Breast epithelium (tissue), 4 donors: ENCODE measurements at places on chromosomes 4 and X. TPM values are rescaled to one million over a fixed set of nuclear protein-coding genes. Genes with fewer than 3 reads are reported as not detected.

GRCh38 chr4:113547487-113548042 lies 214.0 kb downstream of the CAMK2D start:
- no peaks in the 10 kb centered on the region for H3K36me3 ChIP-seq
- DNase-seq, result peak; percentile 84
- H3K27ac ChIP-seq, result peak overlapping the region; percentile 56
- no peaks in the 10 kb centered on the region for H3K4me1 ChIP-seq
- H3K4me3 ChIP-seq, result no peak overlapping the region

DNA sequence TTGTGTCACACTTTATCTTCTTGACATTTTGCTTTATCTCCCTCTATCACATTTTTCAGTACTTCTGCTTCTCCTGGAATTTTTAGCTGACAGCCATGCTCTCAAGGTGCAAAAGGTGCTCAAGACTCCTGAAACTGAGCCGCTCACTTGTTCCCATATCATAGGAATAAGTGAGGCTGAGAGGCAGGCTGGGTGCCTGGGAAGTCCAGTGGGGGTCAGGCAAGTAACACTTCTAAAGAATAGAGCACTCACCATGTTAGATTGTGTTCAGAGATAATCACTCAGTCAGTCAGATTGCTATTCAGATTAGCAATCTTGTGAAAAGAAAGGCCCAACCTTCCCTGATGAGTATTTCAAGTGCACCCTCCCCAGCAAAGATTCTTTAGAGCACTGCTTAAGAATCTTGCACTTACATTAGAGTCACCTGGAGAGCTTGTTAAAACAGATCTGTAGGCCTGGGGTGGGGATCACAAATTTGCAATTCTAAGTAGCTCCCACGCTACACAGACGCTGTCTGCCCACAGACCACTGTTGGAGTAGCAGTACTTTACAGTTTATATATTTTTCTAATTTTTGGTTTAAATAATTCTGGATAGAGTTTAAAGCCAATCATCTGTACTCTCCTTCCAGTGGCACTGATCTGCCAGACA lies 23.1 kb upstream of the LRAT start:
- no peaks in the 10 kb centered on the region for H3K27me3 ChIP-seq
- H3K36me3 ChIP-seq, result no peaks in the 10 kb centered on the region
- no peaks in the 10 kb centered on the region for H3K4me1 ChIP-seq
- no peak overlapping the region for H3K27ac ChIP-seq

DNA sequence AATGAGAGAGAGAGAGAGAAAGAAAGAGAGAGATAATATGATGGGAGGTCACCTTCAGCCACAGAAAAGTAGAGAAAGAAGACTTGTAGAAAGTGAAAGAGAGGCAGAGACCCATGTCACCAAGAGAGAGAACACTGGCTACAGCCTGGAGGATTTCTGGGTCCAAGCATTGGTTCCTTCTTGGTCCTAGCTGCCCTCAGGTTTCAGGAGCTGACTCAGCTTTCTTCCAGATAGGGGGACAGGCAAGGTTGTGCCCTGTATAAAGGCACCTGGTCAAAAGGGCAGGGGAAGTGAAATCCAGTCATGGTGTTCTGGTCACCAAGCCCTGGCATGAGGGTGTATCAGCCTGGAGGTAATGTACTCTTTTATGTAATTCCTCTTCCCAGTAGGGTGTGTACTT lies 47.5 kb upstream of the XK start:
- no peaks in the 10 kb centered on the region for H3K4me1 ChIP-seq
- H3K27me3 ChIP-seq, result no peaks in the 10 kb centered on the region
- H3K27ac ChIP-seq, result no peak overlapping the region
- no peaks in the 10 kb centered on the region for H3K36me3 ChIP-seq

FRG1 gene
- total RNA-seq, result 40.0 TPM

- H3K27me3 ChIP-seq, result no peaks in the 10 kb centered on the region
- H3K27ac ChIP-seq, result no peak overlapping the region
- no peaks in the 10 kb centered on the region for H3K36me3 ChIP-seq
Observed at GRCh38 chr4:101367201-101367600, 19.9 kb upstream of the PPP3CA start.

DNA sequence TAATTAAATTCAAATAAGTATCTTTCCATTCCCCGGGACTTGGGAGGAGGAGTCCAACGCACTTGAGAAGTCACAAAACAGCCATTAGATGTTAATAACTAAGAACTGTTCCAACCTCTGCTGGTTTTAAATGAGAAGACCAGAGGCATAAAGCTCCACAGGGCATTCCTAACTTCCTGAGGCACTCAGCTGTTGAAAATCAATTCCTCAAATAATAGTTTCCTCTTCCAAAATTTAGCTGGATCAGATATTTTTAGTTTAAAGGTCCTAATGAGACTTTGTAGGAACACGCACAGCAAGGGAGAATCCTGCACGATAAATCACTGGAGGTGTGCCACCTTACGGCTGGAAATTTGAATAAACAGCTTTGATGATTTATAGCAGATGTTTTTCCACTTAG lies 504.3 kb upstream of the ZFP42 start:
- H3K4me1 ChIP-seq, result no peaks in the 10 kb centered on the region
- no peak overlapping the region for H3K27ac ChIP-seq
- H3K27me3 ChIP-seq, result no peaks in the 10 kb centered on the region
- no peak overlapping the region for H3K4me3 ChIP-seq
- no peak for DNase-seq

TCEAL6 gene
- 2.6 TPM for total RNA-seq

DNA sequence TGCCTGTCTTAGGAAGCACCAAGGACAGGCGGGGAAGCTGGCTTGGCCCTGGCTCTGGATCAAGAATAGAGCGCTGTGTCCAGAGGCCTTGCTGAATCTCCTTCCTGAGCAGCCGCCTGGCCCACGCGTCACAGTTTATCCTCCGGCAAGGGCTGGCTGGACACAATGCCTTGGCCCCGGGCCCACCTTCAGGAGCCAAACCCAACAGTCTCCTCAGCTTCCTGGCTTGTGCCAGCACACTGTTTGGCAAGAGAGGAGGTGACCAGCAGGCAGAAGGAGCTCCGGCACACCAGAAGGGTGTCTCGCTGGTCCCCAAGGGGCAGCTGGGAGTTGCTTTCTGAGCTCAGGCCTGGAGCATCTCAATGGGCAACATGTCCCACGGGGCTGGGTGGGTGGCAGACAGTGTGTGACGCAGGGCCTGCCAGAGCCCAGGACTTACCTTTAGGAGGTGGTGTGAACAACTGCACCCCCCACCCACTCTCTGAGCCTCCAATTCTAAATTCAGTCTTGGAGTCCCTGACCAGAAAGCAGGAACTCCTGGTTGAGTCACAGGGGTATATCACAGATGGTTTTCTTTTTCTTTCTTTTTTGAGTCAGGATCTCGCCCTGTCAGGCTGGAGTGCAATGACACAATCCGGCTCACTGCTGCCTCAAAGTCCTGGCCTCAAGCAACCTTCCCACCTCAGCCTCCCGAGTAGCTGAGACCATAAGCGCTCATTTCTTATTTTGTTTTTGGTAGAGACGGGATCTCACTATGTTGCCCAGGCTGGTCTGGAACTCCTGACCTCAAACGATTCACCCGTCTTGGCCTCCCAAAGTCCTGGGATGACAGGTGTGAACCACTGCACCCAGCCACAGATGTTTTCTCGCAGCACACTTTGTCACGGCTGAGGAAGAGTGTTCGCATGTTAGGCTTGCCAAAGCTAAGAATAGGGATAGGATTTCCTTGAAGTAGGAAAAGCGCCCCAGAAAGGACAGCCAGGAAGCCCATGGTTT lies 361.2 kb downstream of the BCOR start:
- peaks cover 7% of the 10 kb centered on the region for H3K4me1 ChIP-seq
- no peak overlapping the region for H3K4me3 ChIP-seq
- peaks cover 43% of the 10 kb centered on the region for H3K27me3 ChIP-seq
- DNase-seq, result peak; percentile 87
- peak overlapping the region; percentile 17 for H3K27ac ChIP-seq

GRCh38 chrX:132953354-132953753 lies 5.1 kb downstream of the HS6ST2 start:
- H3K27me3 ChIP-seq, result peaks cover 60% of the 10 kb centered on the region
- no peak overlapping the region for H3K4me3 ChIP-seq
- no peak for DNase-seq
- no peaks in the 10 kb centered on the region for H3K36me3 ChIP-seq
- no peaks in the 10 kb centered on the region for H3K4me1 ChIP-seq

NSG1 gene
- 0.48 TPM for total RNA-seq

DNA sequence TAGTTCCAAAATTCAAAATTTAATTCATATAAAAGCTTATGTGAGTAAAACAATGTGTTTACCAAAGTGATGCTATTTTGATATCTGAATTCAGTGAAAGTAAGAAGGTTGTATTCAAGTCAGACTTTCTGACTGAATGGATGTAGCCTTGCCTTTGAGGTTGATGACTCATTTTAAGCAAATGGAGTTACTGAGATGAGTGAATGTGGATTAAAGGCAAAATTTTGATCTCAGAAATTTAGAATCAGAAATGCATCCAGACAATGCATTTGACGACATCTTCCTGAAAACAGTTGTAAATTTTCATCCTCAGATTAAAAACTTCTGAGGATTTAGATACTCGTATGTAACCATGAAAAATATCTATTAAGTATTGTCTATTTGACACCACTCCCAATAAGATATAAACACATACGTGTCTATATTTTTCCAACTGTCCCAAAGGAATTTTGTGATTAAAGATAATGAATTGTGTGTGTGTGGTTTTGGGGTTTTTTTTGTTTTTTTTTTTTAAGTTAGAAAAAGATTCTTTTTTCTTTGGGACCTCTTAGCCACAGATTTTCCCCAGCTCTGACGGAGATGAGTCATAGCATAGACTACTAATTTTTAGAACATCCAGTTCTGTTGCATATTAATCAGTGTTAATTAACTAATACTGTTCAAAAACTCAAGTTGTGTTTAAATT lies 34.4 kb downstream of the NFKB1 start:
- no peak overlapping the region for H3K4me3 ChIP-seq
- no peak for DNase-seq
- no peaks in the 10 kb centered on the region for H3K4me1 ChIP-seq
- no peak overlapping the region for H3K27ac ChIP-seq
- no peaks in the 10 kb centered on the region for H3K27me3 ChIP-seq
- H3K36me3 ChIP-seq, result no peaks in the 10 kb centered on the region

- H3K4me3 ChIP-seq, result no peak overlapping the region
- H3K27ac ChIP-seq, result no peak overlapping the region
- no peaks in the 10 kb centered on the region for H3K27me3 ChIP-seq
- no peaks in the 10 kb centered on the region for H3K36me3 ChIP-seq
- no peak for DNase-seq
Observed at GRCh38 chr4:89158884-89159503, 47.7 kb downstream of the TIGD2 start.

DNA sequence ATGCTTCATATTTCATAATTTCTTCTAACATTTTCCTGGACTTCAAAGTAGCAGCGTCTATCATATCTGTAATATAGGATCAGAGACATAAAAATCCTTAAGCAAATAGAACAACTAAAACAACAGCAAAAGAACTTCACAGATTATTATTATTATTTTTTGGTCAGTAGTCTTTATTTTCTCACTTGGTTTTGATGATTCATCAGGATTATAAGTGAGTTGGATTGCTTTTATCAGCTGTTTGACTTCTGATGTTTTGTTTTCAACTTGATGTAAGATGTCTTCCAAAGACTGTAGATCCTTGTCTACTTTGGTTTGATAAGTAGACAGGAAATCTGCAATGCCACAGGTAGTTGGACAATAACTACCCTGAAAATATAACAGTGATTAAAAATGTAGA lies 623 bp downstream of the FGG start:
- no peaks in the 10 kb centered on the region for H3K36me3 ChIP-seq
- H3K27me3 ChIP-seq, result no peaks in the 10 kb centered on the region
- no peaks in the 10 kb centered on the region for H3K4me1 ChIP-seq
- H3K4me3 ChIP-seq, result no peak overlapping the region
- no peak overlapping the region for H3K27ac ChIP-seq
- DNase-seq, result no peak

GRCh38 chrX:125709074-125709473 lies 389.4 kb downstream of the TEX13C start:
- no peaks in the 10 kb centered on the region for H3K4me1 ChIP-seq
- H3K27ac ChIP-seq, result no peak overlapping the region
- DNase-seq, result no peak
- peaks cover 7% of the 10 kb centered on the region for H3K27me3 ChIP-seq
- no peak overlapping the region for H3K4me3 ChIP-seq

ERVMER34-1 gene
- total RNA-seq, result 1.6 TPM

DNA sequence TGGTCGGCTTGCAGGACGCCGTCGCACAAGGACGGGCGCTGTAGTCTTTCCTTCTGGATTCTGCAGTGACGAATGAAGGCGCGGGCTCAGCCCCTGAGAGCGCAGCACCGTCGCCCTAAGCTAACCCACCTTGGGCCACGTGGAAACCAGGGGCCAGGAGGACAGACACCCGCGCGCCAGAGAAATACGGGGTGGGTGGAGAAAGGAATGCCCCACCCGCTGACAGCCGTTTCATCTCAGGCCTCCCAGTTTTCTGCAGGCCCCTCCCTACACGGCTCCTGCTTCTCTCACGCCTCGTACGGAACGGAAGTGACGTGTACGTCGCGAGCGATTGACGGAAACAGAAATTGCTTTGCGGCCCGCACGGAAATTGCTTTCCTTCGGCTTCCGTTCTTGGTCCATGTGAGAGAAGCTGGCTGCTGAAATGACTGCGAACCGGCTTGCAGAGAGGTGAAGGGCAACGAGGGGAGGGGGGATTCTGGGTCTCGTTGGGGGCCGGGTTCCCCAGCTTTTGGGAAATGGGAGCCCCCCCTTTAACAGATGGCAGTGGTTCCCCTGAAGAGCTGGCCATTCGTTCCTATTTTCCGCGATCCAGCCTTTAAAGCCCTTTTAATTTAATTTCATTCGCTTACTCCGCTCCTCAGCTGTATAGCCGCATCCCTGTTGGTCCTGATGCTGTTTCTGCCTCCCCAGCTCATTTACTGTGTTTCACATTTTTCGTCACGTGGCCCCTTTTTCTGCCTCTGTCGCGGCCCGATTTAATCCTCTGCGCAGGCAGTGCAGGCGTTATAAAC lies at the start of gene UTP14A:
Gene UTP14A, plus strand, starts transcription at position 378 of the 794 bp plus-strand sequence. Its CDS starts 47 bp downstream, at position 425.
- no peaks in the 10 kb centered on the region for H3K36me3 ChIP-seq
- peak within 1 kb of the TSS; percentile 78 for H3K27ac ChIP-seq
- peaks cover 23% of the 10 kb centered on the region for H3K27me3 ChIP-seq
- peak; percentile 77 for DNase-seq
- H3K4me1 ChIP-seq, result no peaks in the 10 kb centered on the region
